Gastrocnemius medialis (tissue), 4 donors: ENCODE measurements at places on chromosomes 5 and 9.
A peak's percentile ranks its signal among the peaks of the same experiment; 100 is the strongest.

- no peak overlapping the region for H3K4me3 ChIP-seq
- peaks cover 88% of the 10 kb centered on the region for H3K4me1 ChIP-seq
- H3K27ac ChIP-seq = peak overlapping the region; percentile 96
- peaks cover 5% of the 10 kb centered on the region for H3K36me3 ChIP-seq
- no peaks in the 10 kb centered on the region for H3K27me3 ChIP-seq
- DNase-seq = peak; percentile 63
These were observed 227.3 kb downstream of the FANCC start for GRCh38 chr9:95090023-95090791.

GRCh38 chr5:127203818-127204217 is 86.8 kb upstream of the MEGF10 start:
- no peaks in the 10 kb centered on the region for H3K27me3 ChIP-seq
- H3K27ac ChIP-seq = no peak overlapping the region
- no peaks in the 10 kb centered on the region for H3K4me1 ChIP-seq
- no peaks in the 10 kb centered on the region for H3K36me3 ChIP-seq

DNA sequence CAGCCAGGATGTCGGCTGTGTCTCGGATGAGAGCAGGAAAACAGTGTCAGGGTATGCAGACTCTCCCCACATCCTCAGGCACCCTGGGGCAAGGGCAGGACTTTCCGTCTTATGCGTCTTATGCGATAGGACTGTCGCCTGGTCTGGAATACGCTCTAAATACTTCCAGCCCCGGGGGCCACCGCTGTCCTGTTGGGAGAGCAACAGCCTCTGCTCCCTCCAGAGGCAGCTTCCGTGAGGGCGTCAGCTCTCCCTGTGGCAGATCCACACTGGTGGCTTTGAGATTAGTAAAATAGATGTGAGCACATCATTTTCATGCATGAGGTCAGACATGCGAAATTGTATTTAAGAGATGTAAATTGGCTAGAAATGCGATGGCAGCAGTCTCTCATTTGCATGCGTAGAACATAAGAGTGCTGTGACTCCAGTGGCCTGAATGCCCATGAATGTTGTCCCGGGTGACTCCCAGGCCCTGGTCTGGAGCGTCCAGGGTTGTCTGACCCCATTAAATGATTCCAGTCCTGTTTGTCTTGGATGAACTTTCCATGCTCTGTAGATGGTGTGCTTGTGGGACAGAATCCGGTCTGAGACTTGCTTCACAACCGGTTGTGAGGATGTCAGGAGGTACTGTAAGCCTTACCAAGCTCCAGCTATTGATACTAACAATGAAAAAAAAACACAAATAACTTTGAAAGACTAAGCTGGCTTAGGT is 228.2 kb downstream of the SYK start:
- no peaks in the 10 kb centered on the region for H3K4me1 ChIP-seq
- DNase-seq = no peak
- no peak overlapping the region for H3K27ac ChIP-seq
- H3K36me3 ChIP-seq = no peaks in the 10 kb centered on the region
- H3K4me3 ChIP-seq = no peak overlapping the region

- no peaks in the 10 kb centered on the region for H3K27me3 ChIP-seq
- no peak for DNase-seq
These were observed 165.5 kb upstream of the CD180 start for GRCh38 chr5:67361932-67362729.

- H3K27ac ChIP-seq = peak overlapping the region; percentile 99
- H3K4me3 ChIP-seq = peak overlapping the region; percentile 88
- no peaks in the 10 kb centered on the region for H3K27me3 ChIP-seq
- DNase-seq = no peak
These were observed 1.7 kb downstream of the TUT7 start for GRCh38 chr9:86352440-86353077.

- H3K36me3 ChIP-seq = no peaks in the 10 kb centered on the region
- H3K4me1 ChIP-seq = peaks cover 46% of the 10 kb centered on the region
- H3K4me3 ChIP-seq = peak overlapping the region; percentile 79
These were observed 832 bp downstream of the EIF4EBP3 start for GRCh38 chr5:140548300-140548688.

DNA sequence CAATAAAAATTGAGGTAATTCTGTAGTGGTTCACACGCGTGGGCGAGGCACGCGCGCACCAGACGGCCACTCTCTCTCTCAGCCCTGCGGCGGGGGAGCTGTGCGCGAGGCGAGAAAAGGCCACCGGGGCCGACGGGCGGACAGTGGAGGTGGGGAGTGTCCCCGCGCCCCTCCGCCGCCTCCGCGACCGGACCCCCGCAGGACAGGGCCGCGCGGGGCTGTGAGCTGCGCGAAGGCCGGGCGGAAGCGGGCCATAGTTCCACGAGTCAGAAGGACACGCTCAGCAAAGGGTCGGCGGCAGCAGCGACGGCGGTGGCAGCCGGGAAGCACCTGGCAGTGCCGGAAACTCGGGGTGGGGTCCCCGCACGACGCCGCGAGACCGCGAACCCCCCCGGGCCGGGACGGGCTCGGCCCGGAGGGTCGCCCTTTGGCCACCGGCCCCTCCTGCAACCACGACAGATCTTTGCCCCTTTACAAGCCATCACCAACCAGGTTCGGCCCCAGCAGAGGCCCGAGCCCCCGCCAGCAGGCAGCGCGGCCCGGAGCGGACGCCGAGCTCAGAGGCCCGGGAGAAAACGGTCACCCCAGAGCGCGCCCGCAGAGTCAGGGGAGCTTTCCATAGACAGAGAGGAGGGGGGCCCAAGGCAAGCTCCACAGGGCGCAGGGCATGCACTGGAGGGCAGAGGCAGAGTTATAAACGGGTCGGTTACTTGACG is 60.9 kb downstream of the ZNF354C start:
- DNase-seq = no peak
- no peak overlapping the region for H3K27ac ChIP-seq
- no peak overlapping the region for H3K4me3 ChIP-seq
- H3K4me1 ChIP-seq = no peaks in the 10 kb centered on the region
- H3K36me3 ChIP-seq = no peaks in the 10 kb centered on the region

DNA sequence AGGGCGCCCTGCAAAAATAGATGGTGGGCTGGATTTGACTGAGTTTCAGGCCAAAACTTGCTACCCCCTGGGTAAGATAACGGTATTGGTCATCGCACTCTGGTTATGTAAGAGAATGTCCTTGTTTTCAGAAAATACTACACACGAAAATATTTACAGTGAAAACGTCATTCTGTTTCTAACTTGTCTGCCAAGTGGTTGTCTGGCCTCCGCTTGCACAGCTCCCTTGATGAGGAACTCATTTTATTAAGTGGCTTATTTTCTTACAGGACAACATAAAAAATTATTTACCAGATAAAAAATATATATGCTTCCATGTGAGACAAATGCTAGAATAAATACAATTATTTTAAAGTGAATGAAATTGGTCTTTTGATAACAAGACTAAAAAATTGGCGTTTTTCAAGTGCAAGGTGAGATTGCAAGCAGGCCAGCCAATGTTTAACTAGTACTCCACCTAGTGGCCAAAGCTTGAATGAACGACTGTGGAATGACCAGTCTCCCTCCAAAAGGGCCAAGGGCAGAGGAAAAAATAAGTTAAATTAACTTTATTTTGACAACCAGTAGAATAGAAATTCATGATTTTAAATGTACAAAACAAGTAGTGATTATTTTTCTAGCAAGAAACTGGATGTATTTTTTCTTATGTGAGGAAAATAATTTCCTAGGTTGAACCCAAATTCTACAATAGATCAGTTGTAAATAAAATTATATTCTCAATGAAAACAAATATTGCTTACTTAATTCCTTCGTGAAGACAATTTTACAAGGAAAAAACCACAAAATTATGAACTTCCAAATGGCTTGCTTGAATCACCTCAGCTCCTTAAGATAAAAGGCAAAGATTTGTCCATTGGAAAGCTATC is 93.2 kb downstream of the ZFAND5 start:
- peak; percentile 15 for DNase-seq
- H3K27me3 ChIP-seq = no peaks in the 10 kb centered on the region
- H3K4me1 ChIP-seq = no peaks in the 10 kb centered on the region
- H3K4me3 ChIP-seq = no peak overlapping the region
- no peak overlapping the region for H3K27ac ChIP-seq
- H3K36me3 ChIP-seq = no peaks in the 10 kb centered on the region

DNA sequence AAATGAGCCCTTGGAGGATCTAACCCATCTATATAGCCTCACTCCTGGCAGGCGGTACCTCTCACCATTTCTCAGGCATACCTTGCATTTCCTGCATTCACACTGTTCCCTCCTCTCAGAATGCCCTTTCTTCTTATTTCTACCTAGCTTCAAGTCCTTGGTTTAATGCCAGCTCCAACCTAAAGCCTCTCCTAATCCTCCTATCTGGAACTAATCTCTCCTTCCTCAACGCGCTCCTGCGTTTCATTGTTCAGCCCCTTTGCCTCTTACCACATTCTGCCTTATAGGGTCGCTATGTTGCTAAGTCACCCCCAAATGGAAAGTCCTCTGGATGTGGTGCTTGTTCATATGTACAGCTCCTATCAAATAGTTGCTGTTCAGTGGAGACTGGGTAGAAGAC is 288.5 kb upstream of the TUT7 start:
- DNase-seq = no peak
- H3K4me1 ChIP-seq = no peaks in the 10 kb centered on the region
- H3K36me3 ChIP-seq = no peaks in the 10 kb centered on the region
- no peaks in the 10 kb centered on the region for H3K27me3 ChIP-seq
- no peak overlapping the region for H3K4me3 ChIP-seq

GRCh38 chr9:129236441-129237145 is 58.5 kb upstream of the IER5L start:
- no peak overlapping the region for H3K4me3 ChIP-seq
- no peak overlapping the region for H3K27ac ChIP-seq
- no peak for DNase-seq
- no peaks in the 10 kb centered on the region for H3K36me3 ChIP-seq
- H3K27me3 ChIP-seq = no peaks in the 10 kb centered on the region
- H3K4me1 ChIP-seq = no peaks in the 10 kb centered on the region

GRCh38 chr5:91401175-91401574 is 18.1 kb upstream of the ARRDC3 start:
- H3K4me1 ChIP-seq = no peaks in the 10 kb centered on the region
- no peak for DNase-seq
- no peaks in the 10 kb centered on the region for H3K27me3 ChIP-seq
- H3K4me3 ChIP-seq = no peak overlapping the region

- no peak overlapping the region for H3K27ac ChIP-seq
- no peak overlapping the region for H3K4me3 ChIP-seq
- no peak for DNase-seq
- H3K4me1 ChIP-seq = peaks cover 7% of the 10 kb centered on the region
- no peaks in the 10 kb centered on the region for H3K36me3 ChIP-seq
These were observed 21.6 kb downstream of the AMBP start for GRCh38 chr9:114056527-114056926.

DNA sequence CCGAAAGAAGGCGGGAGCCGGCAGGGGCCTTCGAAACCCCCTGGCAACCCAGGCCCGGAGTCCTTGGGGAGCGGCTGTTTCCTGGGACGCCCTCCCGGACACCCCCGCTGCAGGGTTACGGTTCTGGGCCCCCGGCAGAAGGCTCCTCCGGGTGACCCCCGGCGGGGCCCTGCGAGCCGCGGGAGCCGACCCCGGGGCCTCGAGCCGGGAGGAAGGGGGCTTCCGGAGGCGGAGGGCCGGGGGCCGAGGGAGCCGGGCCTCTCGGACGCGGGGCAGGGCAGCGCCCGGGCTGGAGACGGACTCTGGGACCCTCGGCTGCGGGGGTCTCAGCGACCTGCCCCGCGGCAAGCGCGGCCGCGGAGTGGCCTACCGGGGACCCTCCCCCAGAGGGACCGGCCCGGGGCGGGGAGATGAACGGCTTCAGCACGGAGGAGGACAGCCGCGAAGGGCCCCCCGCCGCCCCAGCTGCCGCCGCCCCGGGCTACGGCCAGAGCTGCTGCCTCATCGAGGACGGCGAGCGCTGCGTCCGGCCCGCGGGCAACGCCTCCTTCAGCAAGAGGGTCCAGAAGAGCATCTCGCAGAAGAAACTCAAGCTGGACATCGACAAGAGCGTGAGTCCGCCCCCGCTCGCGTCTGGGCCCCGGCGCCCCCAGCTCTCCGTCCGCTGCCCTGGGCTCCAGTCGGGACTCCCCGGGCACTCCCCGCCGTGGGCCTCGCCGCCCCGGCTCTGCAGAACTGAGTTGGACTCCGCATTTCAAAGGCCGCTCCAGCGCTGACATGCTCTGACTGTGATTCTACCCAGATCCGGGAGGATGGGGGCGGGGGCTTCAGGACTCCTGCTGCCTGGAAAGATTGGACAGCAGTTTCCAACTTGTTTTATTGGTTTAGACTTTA is 645 bp downstream of the SAP30L start:
- no peaks in the 10 kb centered on the region for H3K36me3 ChIP-seq
- H3K4me3 ChIP-seq = peak overlapping the region; percentile 87
- H3K27ac ChIP-seq = peak overlapping the region; percentile 84
- H3K4me1 ChIP-seq = peaks cover 22% of the 10 kb centered on the region
- H3K27me3 ChIP-seq = no peaks in the 10 kb centered on the region

DNA sequence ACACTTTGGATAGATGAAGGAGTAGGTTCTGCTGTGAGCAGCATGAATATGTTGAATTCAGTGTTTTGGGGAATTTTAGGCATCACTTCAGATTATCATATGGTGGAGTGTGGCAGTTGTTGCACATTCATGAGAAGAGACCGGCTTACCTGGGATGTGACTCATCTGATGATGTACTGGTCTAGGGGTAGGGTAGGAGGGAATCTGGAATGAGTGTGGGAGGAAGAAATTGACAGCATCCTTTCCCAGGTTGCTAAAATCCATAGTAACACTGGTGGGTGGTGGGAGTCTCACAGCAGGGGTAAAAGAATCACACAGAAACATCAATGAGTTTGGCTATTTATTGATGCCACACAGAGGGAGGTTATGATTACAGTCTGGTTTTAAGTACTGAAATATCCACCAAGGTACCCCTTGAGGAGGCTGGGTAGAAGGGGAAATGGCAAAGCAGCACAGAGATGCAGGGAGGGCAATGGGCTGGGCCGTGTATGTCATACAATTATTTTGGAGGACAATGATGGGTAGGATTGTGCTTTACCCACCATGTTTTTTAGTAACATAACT is 82.5 kb downstream of the TARS1 start:
- H3K4me3 ChIP-seq = no peak overlapping the region
- no peaks in the 10 kb centered on the region for H3K36me3 ChIP-seq
- no peaks in the 10 kb centered on the region for H3K4me1 ChIP-seq
- no peak overlapping the region for H3K27ac ChIP-seq
- H3K27me3 ChIP-seq = no peaks in the 10 kb centered on the region

GRCh38 chr5:66558560-66558959 is 37.6 kb upstream of the MAST4 start:
- no peaks in the 10 kb centered on the region for H3K36me3 ChIP-seq
- no peaks in the 10 kb centered on the region for H3K27me3 ChIP-seq
- H3K4me3 ChIP-seq = no peak overlapping the region
- H3K4me1 ChIP-seq = no peaks in the 10 kb centered on the region
- no peak for DNase-seq
- no peak overlapping the region for H3K27ac ChIP-seq
